ENCODE measurements at places on chromosomes 7 and 10.

DNA sequence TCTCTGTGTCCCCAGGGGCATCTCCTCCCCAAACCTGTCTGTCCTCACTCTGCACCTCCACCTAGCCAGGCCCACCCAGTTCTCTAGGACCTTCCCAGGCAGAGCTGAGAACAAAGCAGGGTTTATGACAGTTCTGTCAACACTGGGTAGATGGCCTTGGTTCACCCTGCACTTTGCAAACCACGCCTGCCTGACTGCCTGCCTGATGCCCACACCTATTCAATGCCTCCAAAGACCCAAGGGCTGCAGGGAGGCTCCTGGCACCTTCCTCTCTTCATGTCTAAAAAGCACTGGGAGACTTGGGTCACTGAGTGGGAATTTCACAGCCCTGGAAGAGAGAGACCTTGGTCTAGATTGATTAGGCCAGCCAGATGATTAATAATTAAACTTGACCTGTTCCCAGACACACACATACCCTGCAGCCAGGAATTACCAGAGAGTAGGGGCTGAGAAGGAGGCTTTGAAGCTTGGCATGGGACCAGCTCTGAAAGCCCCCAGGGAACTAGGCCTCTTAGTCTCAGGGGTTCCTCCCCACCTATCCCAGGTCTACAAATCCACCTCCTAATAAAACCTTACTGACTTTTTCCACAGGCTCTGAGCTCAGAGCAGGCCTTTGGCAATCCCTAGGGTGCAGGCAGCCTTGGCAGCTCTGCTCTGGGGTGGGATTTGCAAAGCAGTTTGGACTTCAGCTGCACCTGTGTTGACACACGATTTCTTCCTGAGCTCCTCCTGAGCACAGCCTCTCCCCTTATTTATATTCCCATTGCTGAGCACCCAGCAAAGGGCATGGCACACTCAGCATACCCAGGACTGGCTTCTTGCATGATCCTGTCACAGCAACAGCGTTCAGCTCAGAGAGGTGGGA, 25.7 kb upstream of the PDCD4 start:
- DNase-seq: no peak

- DNase-seq: no peak
These were observed 17.0 kb upstream of the TTYH3 start for GRCh38 chr7:2614631-2615330.

DNA sequence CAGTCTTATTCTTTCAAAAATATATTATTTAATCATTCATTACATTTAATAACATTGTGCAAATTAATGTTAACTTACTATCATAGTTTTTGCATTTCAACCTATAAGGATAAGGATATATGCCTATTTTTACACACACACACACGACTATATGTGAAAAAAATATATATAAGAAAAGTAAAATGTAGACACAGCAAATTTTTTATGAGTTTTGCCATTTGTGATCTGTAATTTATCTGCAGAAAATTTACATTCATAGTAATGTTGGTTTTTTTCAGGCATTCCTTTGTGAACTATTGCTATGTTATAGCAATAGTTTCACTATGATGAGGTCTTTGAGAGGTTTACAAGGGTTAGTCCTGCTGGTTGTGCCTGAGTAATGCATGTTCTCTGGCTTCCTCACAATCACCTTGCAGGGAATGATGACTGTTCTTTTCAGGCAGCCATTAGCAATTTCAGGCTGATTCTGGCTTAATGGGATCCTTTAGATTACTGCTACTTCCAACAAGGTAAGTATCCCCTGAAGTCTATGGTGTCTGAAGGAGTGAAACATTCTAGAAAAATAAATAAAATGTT, 183.7 kb upstream of the CDK1 start:
- no peak for DNase-seq

- DNase-seq: no peak
These were observed 51.8 kb upstream of the MRLN start for GRCh38 chr10:59805014-59805413.

- no peak for DNase-seq
These were observed 21.9 kb upstream of the CPN1 start for GRCh38 chr10:100103581-100103980.

- no peak for DNase-seq
These were observed 98.0 kb downstream of the CTBP2 start for GRCh38 chr10:125062227-125062913.

DNA sequence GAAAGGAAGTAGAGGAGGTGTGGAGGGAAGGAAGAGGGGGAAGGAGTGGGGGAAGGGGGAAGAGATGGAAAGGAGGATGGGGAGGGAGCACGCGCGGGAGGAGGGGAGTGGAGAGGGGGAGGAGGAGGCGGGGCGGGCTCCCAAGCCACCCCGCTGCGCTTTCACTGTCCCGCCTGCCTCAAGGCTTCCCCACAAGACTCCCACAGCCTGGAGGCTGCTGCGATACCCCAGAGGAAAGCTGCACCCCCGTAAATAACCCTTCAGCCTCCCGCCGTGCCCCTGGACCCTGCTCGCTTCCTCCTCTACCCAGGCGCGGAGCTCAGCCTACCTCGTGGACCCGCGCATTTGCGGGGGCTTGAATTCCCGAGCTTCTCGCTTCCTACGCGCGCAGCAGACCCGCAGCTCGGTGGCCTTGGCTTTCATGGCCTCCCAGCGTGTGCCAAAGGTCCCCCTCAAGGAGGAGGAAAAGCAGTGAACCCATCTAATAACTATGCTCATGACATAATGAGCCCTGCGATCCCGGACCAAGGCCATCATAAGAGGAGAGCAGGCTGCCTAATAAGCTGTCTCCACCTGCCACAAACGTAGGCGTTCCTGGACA, at the start of gene C10orf67:
C10orf67 (minus strand) TSS at position 557 of the 601 bp plus-strand sequence; CDS start at position 534, 23 bp downstream.
- DNase-seq: no peak

- no peak for DNase-seq
These were observed 84.9 kb downstream of the ARID5B start for GRCh38 chr10:61986382-61986781.

DNA sequence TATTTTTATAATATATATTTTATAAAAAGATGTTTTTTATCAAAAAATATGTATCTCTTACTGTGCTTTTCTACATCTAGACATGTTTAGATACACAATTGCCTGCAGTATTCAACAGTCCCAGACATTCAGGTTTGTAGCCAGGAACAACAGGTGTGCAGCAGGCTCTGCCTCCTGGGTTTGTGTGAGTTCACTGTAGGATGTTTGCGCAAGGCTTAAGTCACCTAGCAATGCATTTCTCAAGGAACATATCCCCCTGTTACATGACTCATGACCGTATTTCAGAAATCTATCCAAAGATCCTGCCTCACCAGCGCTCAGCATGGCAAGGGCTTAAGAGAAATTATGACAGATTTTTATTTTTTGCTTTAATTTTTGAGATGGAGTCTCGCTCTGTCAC, 41.5 kb downstream of the PITRM1 start:
- DNase-seq: no peak

GRCh38 chr7:57819491-57819981, 369.6 kb downstream of the ZNF716 start:
- DNase-seq: no peak

DNA sequence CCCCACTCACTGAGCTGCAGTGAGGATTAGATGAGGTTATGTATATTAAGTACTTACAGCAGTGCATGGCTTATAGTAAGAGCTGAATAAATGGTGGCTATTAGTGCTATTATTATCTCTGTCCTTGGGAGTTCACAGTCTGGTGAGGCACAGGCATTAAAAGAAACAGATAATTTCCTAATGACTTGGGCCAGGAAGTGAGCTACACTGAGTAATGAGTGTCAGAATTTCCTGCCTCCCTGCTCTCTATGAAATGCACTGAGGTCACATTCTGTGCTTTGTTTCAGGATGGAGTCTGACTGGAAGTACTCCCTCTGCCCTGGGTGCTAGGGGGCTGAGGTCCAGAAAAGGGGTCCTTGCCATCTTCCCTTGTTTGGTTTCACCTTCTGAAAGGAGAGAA, 48.7 kb upstream of the LOXL4 start:
- DNase-seq: no peak

GRCh38 chr7:47684728-47685127, 102.8 kb upstream of the TNS3 start:
- no peak for DNase-seq

DNA sequence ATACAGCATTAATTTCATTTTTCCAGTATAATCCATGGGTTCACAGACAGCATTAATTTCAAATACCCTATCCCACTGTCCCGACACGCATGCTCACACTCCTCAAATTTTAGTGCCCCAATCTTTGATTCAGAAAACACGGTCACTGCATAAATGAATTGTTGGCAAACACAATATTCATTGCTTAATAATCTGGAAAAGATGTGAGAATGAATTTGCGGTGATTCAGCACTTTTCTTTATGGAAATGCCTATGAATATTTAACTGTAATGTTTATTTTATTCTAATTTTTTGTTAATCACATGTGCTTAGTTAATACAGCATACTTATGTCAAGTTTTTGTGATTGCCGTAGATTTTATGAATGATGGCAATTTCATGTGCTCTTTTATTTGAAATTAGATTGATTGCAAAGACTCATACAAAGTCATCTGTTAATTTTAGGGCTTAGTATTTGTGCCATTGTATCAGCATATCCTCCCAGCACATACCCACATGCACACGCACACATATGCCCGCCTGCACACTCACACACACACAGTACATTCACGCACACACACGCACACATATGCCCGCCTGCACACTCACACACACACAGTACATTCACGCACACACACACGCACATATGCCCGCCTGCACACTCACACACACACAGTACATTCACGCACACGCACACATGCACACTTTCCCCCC, 35.1 kb downstream of the MACROH2A2 start:
- no peak for DNase-seq

- DNase-seq: peak; percentile 53
These were observed 38.8 kb downstream of the TMEM60 start for GRCh38 chr7:77759294-77759889.

DNA sequence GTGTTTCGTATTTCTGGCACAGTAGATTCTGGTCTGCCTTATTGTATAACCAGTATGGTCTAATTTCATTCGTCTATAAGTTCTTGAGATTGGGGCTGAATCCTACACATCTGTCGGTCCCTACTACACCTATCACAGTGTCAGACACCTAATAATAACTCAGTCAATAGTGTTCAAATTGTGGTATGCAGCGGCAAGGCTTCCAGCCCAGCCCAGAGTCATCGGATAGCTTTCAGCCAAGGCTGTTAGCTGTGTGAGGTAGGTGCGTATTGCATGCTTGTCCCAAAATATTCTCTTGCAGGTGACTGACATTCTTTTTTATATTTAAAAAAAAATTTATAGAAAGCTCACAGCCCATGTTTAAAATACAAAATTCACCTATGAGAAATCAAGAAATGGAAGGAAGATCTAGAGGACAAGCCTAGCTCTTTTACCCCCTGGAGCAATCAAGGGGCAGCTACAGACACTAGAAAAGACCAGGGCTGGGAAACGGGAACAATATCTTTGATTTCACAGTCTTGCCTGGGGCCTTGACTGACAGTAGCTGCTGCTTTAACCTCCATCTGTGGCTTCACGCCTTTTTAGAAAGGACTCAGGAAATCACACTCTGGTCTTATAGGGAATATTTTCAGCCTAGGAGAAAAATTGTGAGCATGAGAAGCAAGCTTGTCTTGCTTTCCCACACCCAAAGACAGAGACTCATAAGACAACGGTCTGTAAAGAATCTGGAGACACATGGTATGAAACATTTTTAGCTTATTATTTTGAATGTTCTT, 9.5 kb upstream of the ASB4 start:
- no peak for DNase-seq

GRCh38 chr10:127368929-127369328, 172.5 kb upstream of the INSYN2A start:
- no peak for DNase-seq

Data from activated CD8-positive, alpha-beta memory T cell treated with anti-CD3 and anti-CD28 coated beads for 1 hour (primary cell).